ENCODE measurements at places on chromosomes 11 and 22. TPM values are rescaled to one million over a fixed set of nuclear protein-coding genes. Genes with fewer than 3 reads are reported as not detected.

The TRPM5 gene
- not detected for polyA plus RNA-seq

The KRTAP5-10 gene
- polyA plus RNA-seq: not detected

The LRRC74B gene
- polyA plus RNA-seq: not detected

The C11orf21 gene
- polyA plus RNA-seq: not detected

The OOSP1 gene
- not detected for polyA plus RNA-seq

The B3GAT1 gene
- polyA plus RNA-seq: 24.6 TPM

The OTOG gene
- not detected for polyA plus RNA-seq

The SCN3B gene
- 42.9 TPM for polyA plus RNA-seq

The DGAT2 gene
- polyA plus RNA-seq: 4.8 TPM

The ZBTB16 gene
- not detected for polyA plus RNA-seq

The ST14 gene
- not detected for polyA plus RNA-seq

The LRRC10B gene
- not detected for polyA plus RNA-seq

The OR2D2 gene
- not detected for polyA plus RNA-seq

The DEPDC7 gene
- not detected for polyA plus RNA-seq

The SEPTIN5 gene
- 10.5 TPM for polyA plus RNA-seq

The BAD gene
- polyA plus RNA-seq: 9.3 TPM

The FAT3 gene
- 10.2 TPM for polyA plus RNA-seq

The C1QTNF5 gene
- polyA plus RNA-seq: not detected

The OR8K1 gene
- not detected for polyA plus RNA-seq

The C11orf97 gene
- not detected for polyA plus RNA-seq

The FOLR2 gene
- polyA plus RNA-seq: not detected

The IFITM10 gene
- polyA plus RNA-seq: not detected

The MRGPRX4 gene
- polyA plus RNA-seq: not detected

The OR52I1 gene
- polyA plus RNA-seq: not detected

The SGSM1 gene
- 0.84 TPM for polyA plus RNA-seq

The HTR3A gene
- polyA plus RNA-seq: not detected

The LRRC4C gene
- polyA plus RNA-seq: 23.1 TPM

The YPEL4 gene
- 1.0 TPM for polyA plus RNA-seq

The SCGB1C1 gene
- polyA plus RNA-seq: not detected

The H19 gene
- polyA plus RNA-seq: not detected

The NFAM1 gene
- polyA plus RNA-seq: 0.21 TPM

The OR5B21 gene
- not detected for polyA plus RNA-seq

The DMC1 gene
- polyA plus RNA-seq: not detected

The RASGRP2 gene
- 0.36 TPM for polyA plus RNA-seq

The RIMBP3B gene
- polyA plus RNA-seq: 0.15 TPM

The C22orf39 gene
- 46.1 TPM for polyA plus RNA-seq

The C11orf65 gene
- 2.8 TPM for polyA plus RNA-seq

The TMEM132A gene
- polyA plus RNA-seq: 44.5 TPM

The CSRP3 gene
- polyA plus RNA-seq: not detected

The PHLDA2 gene
- polyA plus RNA-seq: 1.4 TPM

Data from Purkinje cell (primary cell).